HAP-1 (cell line): ENCODE measurements at places on chromosomes 5 and 9.

DNA sequence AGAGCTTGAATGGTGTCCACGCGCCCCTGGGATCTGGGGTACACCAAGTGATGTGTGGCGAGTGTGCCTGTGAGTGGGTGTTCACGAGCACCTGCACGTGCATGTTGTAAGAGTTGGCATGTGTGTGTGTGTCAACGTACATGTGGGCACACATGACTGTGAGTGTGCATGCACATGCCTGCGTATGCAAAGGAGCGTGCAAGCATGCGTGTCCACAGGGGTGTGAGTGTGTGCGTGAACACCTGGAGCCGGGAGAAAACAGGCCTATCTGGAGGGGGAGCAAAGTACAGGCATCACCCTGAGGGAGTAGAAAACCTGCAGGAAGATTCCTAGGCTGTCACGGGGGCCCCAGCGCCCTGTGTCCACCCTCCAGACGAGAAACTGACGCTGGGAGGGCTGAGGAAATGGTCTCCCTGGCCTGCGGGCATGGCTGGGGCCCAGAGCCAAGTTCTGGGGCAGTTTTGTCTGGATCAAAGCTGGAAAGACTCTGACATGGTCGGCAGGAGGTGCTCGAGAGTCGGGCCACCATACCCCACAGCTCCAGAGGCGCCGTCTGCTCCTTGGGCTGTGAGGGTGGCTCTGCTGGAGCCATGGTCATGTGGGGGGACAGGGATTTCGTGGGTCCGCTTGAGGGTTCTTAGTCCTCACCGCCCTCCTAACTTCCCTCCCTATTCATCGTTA, 31.8 kb downstream of the PTGES start:
- DNase-seq = peak; percentile 62

GRCh38 chr5:127793052-127793451, 89.9 kb downstream of the CCDC192 start:
- DNase-seq = no peak

GRCh38 chr5:149277801-149278200, 6.1 kb downstream of the AFAP1L1 start:
- DNase-seq = no peak

GRCh38 chr5:68406767-68407241, 191.2 kb downstream of the PIK3R1 start:
- DNase-seq = peak; percentile 9

DNA sequence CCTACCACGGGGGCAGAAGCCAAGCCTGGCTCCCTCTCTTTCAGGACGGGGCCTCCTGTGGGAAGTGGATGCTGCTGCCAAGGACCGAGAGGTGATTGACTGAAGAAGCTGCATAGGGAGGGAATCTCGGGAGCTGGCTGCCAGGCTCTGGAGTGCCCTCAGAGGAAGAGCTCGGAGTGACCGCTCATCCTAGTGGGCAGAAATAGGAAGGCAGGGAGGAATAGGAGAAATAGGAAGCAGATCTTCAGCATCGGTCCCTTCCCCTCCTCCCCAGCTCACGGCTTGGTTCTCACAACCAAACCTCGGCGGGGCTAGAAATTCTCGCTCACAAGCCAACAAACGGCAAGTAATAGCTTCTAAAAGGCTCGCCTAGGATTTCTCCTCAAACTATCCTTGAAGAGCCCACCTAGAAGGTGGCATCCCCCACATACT, 159.9 kb upstream of the RAI14 start:
- DNase-seq = no peak

DNA sequence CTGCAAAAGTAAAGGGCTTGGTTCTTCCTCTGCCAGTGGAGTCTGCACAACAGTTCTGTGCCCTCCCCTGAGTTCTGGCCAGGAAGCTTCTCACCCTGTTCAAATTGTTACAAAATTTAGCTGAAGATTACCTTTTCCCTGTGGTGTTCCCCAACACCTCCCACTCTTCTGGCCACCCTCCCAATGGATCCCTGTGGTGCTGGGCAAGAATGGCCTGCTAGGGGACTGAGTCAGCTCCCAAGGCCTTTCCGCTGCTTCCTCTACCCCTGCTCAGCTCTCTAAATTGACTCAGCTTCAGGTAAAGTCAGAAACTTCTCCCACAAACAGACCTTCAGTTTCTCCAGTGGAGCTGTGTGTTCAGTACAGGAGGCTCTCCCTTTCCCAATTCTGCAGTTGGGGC, 186.0 kb downstream of the NR2F1-AS1 start:
- no peak for DNase-seq

DNA sequence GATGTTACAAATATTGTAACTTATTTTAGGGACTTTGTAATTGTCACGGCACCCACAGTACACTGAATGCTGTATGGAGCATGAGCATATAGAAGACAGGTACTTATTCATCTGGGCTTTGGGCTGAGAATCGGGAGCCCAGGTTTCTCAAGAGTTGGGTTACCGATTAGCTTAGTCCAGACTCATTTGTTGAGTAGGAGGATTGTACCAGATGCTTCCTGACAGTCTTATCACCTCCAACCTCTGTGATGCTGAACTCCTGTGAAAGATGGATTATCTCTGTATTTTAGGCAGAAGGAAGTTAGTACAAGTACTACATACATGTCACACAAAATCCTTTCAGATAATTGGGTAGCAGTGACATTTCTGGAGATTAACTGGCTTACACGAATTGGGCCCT, 79.2 kb downstream of the SV2C start:
- DNase-seq = no peak

DNA sequence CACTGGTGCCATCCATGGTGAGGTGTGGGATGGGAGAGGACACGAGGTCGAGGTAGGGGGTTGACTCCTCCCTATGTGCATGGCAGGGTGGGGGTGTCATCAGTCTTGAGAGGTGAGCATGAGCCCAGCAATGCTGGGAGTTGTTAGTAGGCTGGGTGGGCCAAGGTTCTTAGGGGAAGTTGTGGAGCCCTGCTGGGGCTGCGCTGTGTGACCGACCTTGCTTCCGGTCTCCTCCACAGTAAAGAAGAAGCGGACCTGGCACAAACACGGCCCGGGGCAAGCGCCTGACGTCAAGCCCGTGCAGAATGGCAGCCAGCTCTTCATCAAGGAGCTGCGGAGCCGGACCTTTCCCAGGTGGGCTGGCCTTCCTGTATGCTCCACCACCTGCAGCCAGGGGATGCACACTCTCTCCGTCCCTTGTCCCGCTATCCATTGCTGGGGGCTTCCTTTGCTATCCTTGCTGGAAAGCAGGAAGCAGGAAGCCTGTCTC, 59.8 kb downstream of the PHF2 start:
- DNase-seq = no peak

DNA sequence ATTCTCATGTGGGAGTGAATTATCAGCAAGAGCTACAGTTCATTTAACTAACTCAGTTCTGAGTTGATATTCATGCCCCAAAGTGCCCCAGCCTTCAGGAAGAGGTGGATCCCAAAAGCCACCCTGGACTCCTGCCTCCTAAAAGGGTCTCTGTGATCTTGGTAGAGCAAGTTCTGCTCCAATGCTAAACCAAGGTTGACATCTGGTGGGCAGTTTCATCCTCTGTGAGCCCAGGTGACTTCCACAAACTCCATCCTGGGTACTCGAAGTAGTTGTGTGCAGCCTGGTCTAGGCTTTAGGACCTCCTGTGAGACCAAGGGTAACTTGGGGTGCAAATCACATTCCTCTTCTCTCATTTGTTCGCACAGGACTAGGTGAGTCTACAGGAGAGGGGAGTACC, 816.8 kb downstream of the MTRR start:
- no peak for DNase-seq

DNA sequence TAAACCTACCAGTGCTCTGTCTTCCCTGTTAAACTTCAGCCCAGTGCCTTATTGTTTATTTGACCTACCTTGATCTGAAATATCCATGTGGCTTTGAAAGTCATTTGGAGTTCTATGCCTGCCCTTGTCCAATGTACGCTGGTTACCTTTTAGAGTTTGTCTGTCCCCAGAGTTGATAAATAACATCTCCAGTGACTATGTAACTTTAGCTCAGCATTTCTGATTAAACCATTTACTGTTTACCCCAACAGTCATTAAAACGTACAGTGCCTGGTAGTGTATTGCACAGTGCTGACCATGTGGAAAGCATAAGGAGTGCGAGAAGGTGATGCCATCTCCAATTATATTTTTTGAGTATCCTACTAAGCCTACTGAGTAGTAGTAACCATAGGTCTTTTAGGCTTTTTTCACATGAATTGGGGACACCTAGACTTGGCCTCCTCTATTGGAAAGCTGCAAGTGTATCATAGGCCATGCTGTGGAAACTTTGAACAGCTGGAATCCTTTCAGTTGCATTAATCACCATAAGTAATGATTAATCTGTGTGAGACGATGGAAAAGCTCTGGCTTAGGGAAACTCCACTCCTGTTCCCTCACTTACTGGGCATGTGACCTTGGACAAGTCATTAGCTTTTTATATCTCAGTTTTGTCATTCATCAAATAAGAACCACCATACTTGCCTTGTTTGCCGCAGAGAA, 93.5 kb downstream of the MAST4 start:
- DNase-seq = no peak

DNA sequence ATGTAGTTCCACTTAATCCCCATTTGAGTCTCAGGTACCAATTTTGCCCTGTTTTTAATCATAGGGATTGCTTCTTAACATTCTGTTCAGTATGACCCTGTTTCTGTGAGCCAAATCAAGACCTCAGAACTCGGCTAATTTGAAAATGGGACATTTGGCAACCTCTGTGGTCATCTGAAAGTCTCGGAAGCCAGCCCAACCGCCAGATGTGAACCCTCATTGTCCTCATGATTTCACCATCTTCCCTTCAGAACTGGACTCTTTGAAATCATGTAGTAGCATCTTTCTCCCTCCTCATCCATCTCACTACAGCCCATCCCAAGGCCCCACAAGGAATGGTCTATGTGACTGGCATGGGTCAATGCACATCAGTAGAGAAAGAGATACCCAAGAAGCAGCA, 88.9 kb downstream of the S1PR3 start:
- no peak for DNase-seq
